Aorta (tissue), 5 donors: ENCODE measurements at places on chromosomes 5 and 9. TPM values are rescaled to one million over a fixed set of nuclear protein-coding genes. Genes with fewer than 3 reads are reported as not detected.

The TNFSF15 gene
- total RNA-seq, result 0.81 TPM

The UHRF2 gene
- total RNA-seq, result 38.2 TPM

The LURAP1L gene
- total RNA-seq, result 25.1 TPM

The C5orf52 gene
- total RNA-seq, result not detected

The CTXN3 gene
- total RNA-seq, result not detected

The GFPT2 gene
- total RNA-seq, result 60.2 TPM

The PCDHGB6 gene
- total RNA-seq, result 9.5 TPM

The NMUR2 gene
- total RNA-seq, result not detected

The BTNL8 gene
- total RNA-seq, result 0.29 TPM

The PCDHA11 gene
- total RNA-seq, result 0.19 TPM

The HK3 gene
- 38.8 TPM for total RNA-seq

The CCDC180 gene
- total RNA-seq, result 8.5 TPM

The CCL19 gene
- total RNA-seq, result 67.5 TPM

DNA sequence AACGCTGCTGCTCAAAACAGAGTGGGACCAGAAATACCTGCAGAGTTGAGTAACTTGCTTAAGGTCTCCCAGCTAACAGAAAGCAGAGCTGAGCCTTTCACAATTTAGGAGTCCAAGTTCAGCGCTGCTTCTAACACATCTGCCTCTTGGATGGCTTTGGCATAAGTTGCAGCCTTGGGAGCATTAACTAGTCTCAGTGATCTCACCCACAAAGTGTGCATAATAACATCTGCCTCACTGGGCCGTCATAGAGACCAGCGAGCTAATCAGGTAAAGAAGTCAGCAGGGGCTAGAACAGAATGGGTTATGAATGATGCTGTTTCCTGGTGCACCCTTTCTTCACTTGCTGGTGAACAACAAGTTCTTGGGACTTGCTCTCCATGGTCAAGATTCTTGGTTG lies 36.5 kb downstream of the WWC1 start:
- no peak for DNase-seq

DNA sequence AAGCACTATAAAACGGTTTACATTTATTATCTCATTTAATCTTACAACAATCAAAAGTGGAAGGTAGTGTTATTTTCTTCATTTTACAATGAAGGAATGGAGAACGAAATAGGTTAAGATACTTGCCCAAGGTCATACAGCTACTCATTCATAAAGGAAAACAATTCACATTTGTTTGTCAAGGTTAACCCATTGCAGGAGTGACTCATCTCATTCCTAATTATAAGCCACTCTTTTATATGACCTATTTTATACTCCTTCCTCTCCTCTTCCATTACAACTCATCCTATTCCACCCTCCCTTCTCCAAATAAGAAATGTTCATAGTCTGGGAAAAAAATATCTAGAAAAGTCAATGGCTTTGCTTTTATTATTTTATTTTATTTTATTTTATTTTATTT lies 29.6 kb downstream of the CRHBP start:
- DNase-seq, result no peak

DNA sequence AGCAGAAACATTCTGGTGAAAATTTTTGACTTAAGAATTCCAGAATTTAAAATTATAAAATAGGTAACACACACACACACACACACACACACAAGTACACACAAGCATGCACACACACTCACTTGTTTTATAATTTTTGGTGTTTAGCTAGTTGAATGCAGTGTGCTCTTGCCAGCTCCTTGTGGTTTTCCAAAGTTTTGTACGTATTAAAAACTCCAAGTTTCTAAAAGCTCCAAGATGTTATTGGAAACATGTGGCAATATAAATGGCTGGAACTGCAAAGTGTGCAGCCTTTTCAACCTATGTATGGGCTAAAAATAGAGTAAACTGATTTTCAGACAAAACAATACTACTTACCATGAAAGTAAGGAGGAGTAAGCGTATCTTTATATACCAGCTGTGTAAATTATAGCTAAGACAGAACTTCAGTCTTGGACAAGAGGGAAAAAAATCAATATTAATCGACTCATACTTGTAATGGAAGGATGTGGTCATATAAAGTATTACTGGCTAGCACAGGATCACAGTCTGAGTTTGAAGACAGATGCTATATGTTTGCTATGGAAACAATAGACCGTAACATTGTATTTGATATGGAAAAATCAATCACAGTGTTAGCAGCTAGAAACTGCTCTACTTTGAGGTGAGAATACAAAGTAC lies 727.1 kb upstream of the GRAMD2B start:
- DNase-seq, result no peak

- DNase-seq, result no peak
Measured at GRCh38 chr5:76468635-76469425, 65.7 kb downstream of the IQGAP2 start.

- DNase-seq, result peak; percentile 86
Measured at GRCh38 chr5:10441992-10442435, 335 bp downstream of the ROPN1L start.

- DNase-seq, result no peak
Measured at GRCh38 chr9:121296213-121297127, 28.5 kb downstream of the GSN start.

DNA sequence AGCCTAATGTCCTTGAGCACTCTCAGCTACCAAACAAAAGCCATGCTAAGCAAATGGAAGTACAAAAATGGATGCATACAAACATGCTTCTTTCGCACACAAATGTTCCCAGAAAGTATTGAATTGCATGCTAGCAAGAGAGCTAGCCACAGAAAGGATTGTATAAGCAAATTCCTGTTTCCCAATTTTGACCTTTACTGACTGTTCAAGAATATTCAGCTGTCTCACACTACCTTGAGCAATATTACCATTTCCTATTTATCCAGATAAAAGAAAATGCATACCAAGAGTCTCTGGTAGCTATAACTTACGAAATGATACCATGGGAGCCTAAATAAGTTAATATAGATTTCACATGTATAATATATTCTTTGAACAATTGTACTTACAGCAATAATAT lies 264.6 kb downstream of the TMEM167A start:
- no peak for DNase-seq

- DNase-seq, result no peak
Measured at GRCh38 chr5:174339130-174339529, 293.6 kb downstream of the NSG2 start.

GRCh38 chr9:77097335-77097734 lies 77.9 kb downstream of the FOXB2 start:
- no peak for DNase-seq

GRCh38 chr5:14720236-14720923 lies 55.9 kb downstream of the OTULIN start:
- no peak for DNase-seq

DNA sequence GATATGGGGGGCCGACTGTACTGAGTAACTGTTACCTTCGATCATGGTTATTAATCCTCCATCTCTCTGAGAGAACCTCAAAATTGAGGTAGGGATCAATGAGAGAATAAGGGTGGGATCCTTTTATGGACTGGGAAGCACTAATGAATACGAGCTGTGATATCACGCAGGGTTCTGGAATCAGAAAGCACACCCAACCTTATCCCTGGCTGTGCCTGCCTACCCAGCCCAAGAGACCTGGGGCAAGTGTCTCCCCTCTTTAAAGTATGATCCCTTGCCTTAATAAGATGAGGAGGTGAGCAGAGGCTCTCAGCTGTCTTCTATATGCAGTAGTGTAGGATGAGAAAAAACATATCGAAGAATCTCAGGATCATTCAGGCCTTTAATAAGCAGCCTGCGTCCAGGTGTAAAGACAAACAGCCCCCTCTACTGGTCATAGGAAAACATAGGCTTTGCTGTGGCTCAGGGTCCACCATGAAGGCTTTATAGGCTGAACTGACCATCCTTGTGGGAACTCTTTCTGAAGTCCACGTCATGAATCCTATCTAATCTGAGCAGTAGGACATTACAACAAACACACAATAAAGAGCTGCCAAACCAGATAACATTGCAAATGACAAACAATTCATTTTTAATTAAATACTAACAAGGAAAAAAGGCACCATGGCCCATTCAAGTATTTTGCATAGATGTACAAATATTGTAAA lies 16.8 kb downstream of the NIPAL4 start:
- peak; percentile 4 for DNase-seq

DNA sequence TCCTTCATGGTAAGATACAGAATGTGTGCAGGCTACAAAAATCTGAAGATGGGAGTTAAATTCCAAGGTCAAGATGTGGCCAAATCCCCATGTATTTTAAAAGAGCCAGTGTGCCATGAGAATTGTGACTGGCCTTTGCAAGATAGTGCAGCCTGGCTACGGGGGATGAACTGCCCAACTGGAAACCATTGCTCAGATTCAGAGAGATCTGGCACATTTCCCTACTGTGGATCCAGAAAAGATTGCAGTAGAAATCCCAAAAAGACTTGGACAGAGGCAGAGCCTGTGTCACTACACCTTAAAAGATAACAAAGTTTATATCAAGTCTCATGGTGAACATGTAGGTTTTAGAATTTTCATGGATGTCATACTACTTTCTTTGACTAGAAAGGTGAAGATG lies 26.2 kb downstream of the SLC12A2 start:
- DNase-seq, result no peak

DNA sequence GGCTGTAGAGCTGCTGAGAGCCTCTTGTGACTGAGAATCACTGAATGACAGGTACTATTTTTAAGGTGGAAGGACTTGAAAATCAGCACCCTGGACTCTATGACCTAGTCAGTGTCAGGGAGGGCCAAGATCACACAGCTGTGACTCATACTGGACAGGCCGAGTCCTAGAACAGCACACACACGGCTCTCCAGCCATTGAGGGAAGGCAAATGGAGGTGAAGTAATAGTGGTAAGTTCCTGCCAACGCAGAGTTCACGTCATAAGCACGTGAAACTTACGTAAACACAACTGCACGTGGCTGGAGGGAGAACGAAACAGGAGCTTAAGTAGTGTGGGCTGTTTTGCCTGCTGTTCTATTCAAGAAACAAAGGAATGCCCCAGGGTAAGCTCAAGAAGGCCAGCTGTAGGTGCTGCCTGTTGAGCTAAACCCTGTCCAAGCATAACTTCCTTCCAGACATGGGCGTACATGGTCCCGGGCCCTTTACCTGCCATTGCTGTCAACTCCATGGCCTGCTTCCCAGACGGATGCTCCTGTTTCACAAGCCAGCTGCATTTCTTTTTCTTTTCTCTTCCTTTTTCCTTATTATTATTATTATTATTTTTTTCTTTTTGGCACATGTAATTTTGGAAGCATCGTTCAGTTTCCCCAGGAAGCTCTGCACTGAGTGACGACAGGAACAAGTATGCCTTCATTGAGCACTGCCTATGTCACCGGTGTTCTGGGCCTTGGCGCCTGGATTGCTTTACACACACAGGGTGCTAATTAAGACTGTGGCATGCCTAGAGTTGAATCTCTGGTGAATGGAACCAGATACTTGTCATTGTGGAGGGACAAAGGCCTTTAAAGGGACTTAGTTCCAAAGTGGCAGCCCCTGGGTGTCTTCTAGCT lies 10.2 kb upstream of the LCP2 start:
- peak; percentile 85 for DNase-seq

DNA sequence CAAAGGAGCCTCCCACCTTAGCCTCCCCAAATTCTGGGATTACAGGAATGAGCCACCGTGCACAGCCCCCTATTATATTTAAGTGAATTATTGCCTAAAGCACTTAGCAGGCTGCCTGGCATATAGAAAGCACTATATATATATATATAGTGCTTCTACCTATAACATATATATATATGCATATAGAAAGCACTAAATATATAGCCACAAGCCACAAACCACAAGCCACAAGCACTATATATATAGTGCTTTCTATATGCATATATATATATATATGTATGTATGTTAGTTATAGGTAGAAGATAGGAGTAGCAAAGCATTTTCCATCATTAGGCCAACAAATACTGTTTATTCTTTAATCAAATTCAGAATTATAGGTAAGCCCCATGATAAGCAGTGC lies 185.8 kb downstream of the CWC27 start:
- no peak for DNase-seq

GRCh38 chr5:40291338-40291737 lies 388.4 kb upstream of the PTGER4 start:
- DNase-seq, result no peak

GRCh38 chr5:41071975-41072374 lies 833 bp upstream of the MROH2B start:
- DNase-seq, result no peak

GRCh38 chr9:136287960-136288753 lies 15.7 kb downstream of the CCDC187 start:
- DNase-seq, result no peak

DNA sequence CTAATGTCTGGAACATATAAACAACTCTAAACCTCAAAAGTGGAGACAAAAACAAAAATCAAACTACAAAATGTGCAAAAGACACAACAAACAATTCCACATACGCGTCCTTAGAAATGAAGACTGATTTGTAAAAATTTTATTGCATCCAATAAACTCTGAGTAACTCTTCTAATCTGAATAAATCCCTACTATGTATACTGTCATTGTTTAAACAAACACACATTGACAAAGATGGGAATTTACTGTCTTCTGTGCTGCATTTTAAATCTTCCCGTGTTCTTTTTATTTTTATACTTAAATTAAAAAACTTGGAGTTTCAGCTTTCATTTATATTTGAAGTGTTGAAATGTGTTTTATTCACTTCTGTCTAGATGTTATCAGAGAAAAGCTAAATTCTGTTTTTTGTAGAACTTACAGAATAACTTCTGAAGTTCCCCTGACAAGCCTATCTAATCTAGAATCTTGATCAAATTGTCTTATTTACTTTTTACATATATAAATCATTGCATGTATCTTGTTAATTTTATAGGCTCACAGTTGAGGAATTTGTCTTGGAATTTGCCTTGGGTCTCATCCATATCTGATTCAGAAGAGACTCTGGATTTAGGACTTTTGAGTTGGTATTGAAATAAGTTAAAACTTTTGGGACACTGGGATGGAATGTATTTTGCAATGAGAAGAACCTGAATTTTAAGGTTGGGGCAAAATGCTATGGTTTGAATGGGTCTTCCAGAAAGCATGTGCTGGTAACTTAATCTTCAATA lies 2064.4 kb upstream of the C9orf72 start:
- DNase-seq, result no peak

- no peak for DNase-seq
Measured at GRCh38 chr5:157126-157715, 34.1 kb upstream of the LRRC14B start.

DNA sequence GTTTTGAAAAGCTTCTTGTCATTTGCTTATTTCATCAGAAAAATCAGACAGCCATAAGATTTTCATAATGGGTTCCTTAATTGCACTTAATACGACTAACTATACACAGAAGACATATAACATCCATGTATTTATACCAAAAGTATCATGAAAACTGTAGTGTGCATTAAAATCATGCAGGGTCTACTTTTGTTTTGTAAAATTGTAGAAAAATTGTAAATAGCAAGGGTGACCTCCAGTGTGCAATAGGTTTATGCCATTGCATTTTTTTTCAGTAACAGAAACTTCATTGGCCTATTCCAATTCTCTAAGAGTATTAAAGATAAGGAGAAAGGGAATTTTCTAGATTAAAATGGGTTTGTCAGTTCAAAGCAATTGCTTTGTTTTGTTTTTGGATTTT lies 307.6 kb downstream of the KIAA0825 start:
- DNase-seq, result no peak

- DNase-seq, result no peak
Measured at GRCh38 chr5:133189881-133190280, 138.1 kb downstream of the HSPA4 start.

- DNase-seq, result no peak
Measured at GRCh38 chr5:160312960-160313727, 780 bp upstream of the CCNJL start.
